ENCODE measurements at places on chromosomes 13 and 19.

DNA sequence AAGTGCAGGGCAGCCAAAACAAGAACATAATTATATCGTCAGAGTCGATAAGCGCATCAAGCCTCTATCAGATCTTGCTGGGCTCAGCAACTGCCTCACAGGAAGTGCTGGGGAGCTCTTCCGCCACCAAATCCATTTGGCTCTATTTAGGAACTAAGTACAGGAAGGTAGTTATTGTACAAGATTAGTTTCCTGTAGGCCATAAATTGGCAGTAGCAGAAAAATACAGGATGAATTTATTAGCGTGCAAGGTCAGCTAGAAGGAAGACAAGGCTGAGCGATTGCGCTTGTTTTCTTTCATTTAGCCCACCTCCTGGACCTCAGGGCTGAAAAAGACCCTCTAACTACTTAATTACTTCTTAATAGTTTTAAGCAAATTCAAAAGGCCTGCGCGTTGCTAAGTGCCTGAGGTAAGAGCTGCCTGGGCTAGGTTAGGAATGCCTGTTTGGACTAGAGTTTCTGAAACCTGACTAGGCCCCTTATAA lies 118.5 kb downstream of the IRS2 start:
- no peaks in the 10 kb centered on the region for H3K27me3 ChIP-seq
- no peak overlapping the region for H3K27ac ChIP-seq
- no peak overlapping the region for H3K4me3 ChIP-seq
- H3K36me3 ChIP-seq: no peaks in the 10 kb centered on the region
- DNase-seq: no peak
- no peaks in the 10 kb centered on the region for H3K4me1 ChIP-seq

DNA sequence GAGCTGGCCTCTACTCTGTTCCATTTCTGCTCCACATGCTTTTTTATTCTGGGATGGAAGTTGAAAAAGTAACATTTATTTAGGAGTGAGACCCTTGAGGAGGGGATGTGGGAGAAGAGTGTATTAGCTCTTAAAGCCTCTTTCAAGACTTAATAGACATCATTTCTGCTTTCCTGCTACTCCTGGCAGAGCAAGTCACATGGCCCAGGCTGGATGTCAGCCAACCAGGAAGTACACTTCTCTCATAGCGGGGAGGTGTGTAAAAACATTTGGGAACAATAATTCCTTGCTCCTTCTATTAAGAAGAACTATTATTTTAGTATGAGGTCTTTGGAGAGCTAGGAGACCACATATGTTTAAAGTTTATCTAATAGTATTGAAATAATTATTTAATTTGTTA lies 40.6 kb upstream of the FAM216B start:
- no peaks in the 10 kb centered on the region for H3K27me3 ChIP-seq
- peak; percentile 44 for DNase-seq
- H3K4me3 ChIP-seq: no peak overlapping the region
- no peak overlapping the region for H3K27ac ChIP-seq
- H3K4me1 ChIP-seq: no peaks in the 10 kb centered on the region

GRCh38 chr19:55255618-55256423 lies 3.0 kb downstream of the PPP6R1 start:
- H3K27ac ChIP-seq: peak overlapping the region; percentile 77
- peaks cover 40% of the 10 kb centered on the region for H3K4me1 ChIP-seq
- H3K36me3 ChIP-seq: no peaks in the 10 kb centered on the region

DNA sequence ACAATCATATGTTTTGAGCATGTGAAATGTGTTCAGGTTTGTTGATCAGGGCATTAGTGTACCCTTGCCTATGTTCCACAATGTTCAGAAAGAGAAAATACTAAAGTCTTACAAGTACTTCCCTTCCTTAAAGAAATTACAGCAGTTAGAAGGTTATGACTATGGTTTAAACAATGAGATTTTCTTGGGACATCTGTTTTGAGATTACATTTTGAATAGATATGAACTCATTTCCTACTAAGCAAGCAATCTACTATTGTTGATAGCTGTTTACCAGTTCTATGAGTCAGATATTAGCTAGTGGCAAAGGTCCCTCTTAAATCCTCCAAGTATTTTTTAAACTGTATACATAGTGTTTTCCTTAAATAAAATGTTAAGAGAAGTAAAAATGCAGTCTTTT lies 241.3 kb downstream of the DACH1 start:
- no peaks in the 10 kb centered on the region for H3K36me3 ChIP-seq
- no peaks in the 10 kb centered on the region for H3K4me1 ChIP-seq
- H3K27me3 ChIP-seq: no peaks in the 10 kb centered on the region
- H3K4me3 ChIP-seq: no peak overlapping the region
- DNase-seq: no peak
- peak overlapping the region; percentile 5 for H3K27ac ChIP-seq

DNA sequence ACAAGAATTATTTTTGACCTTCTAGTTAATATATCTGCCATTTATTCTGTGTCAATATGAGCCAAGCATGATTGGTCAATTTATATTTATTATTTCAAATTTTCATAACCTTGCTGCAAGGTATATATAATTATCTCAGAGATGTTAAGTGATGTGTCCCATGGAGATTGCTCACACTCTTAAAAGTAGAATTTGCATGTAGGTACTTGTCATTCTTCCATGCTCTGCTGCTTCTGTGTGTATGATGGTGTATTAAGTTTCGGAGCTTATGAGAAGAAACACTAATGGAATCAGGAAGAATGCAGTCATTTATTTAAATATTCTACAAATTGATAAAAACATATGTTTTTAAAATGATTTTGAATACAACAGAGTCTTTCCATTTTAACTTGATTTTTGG lies 586.8 kb upstream of the MIR17HG start:
- no peak for DNase-seq
- no peak overlapping the region for H3K4me3 ChIP-seq
- no peaks in the 10 kb centered on the region for H3K4me1 ChIP-seq
- no peaks in the 10 kb centered on the region for H3K36me3 ChIP-seq

GRCh38 chr13:109408591-109409382 lies 377.6 kb downstream of the IRS2 start:
- no peak overlapping the region for H3K4me3 ChIP-seq
- no peak overlapping the region for H3K27ac ChIP-seq

DNA sequence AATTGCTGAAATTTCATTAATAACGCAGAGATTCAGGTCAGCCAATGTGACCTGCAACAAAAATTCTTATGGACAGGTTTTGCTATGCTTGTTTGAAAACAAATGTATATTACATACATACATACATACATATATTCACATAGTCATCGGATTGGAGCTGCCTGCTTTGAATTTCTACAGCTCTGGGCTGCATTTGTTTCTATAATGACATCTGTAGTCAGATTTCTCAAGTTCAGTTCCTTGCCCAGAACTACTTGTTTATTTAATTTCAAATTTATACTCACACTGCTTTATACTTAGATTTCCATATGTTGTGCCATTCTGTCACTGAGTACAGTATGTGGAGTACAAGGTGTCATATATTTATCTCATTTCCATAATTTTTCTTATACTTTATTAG lies 2775.0 kb downstream of the PCDH9 start:
- H3K4me3 ChIP-seq: no peak overlapping the region
- H3K27me3 ChIP-seq: no peaks in the 10 kb centered on the region
- no peak overlapping the region for H3K27ac ChIP-seq
- H3K36me3 ChIP-seq: no peaks in the 10 kb centered on the region

GRCh38 chr13:26228096-26228495 lies 6.0 kb upstream of the RNF6 start:
- no peak overlapping the region for H3K4me3 ChIP-seq
- H3K36me3 ChIP-seq: no peaks in the 10 kb centered on the region
- H3K4me1 ChIP-seq: no peaks in the 10 kb centered on the region

DNA sequence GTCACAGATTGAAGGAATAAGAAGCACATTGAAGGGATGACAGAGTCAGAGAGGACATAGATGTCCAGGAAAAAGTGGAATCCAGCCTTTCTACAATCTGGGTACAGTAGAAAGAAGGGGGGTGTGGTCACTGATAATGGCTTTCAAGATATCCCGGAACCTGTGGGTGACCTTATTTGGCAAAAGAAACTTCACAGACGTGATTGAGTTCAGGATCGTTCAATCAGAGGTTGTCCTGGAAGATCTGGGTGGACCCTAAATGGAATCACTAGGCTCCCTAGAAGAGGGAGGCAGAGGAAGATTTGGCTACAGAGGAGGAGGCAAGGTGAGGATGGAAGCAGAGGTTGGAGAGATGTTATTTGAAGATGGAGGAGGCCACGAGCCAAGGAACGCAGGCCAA lies 13.0 kb upstream of the SYCN start:
- H3K27ac ChIP-seq: no peak overlapping the region
- peaks cover 17% of the 10 kb centered on the region for H3K27me3 ChIP-seq
- no peaks in the 10 kb centered on the region for H3K36me3 ChIP-seq
- H3K4me1 ChIP-seq: no peaks in the 10 kb centered on the region
- DNase-seq: no peak

GRCh38 chr19:49409441-49410029 lies 13.7 kb downstream of the PTH2 start:
- DNase-seq: no peak
- no peak overlapping the region for H3K4me3 ChIP-seq
- no peaks in the 10 kb centered on the region for H3K36me3 ChIP-seq
- no peaks in the 10 kb centered on the region for H3K4me1 ChIP-seq
- peaks cover 5% of the 10 kb centered on the region for H3K27me3 ChIP-seq
- no peak overlapping the region for H3K27ac ChIP-seq

DNA sequence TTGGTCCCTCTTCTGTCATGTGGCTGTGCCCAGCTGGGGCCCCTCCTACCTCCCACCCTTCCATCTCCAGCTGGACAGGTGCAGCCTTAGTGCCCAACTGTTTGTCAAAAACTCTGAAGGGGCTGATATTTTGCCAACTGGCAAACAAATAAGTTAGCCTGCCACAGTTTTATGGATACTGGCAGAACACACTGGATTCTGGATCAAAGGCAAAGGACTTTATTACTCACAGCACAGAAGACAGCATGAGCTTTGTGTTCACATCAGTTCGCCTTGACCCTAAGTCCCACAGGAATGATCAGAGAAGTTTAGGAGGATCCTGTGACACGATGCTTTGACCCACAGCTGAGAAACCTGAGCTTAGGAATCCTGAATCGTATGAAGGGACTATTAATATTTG lies 16.4 kb downstream of the KLK2 start:
- H3K4me1 ChIP-seq: peaks cover 3% of the 10 kb centered on the region
- H3K36me3 ChIP-seq: no peaks in the 10 kb centered on the region
- no peak overlapping the region for H3K4me3 ChIP-seq

DNA sequence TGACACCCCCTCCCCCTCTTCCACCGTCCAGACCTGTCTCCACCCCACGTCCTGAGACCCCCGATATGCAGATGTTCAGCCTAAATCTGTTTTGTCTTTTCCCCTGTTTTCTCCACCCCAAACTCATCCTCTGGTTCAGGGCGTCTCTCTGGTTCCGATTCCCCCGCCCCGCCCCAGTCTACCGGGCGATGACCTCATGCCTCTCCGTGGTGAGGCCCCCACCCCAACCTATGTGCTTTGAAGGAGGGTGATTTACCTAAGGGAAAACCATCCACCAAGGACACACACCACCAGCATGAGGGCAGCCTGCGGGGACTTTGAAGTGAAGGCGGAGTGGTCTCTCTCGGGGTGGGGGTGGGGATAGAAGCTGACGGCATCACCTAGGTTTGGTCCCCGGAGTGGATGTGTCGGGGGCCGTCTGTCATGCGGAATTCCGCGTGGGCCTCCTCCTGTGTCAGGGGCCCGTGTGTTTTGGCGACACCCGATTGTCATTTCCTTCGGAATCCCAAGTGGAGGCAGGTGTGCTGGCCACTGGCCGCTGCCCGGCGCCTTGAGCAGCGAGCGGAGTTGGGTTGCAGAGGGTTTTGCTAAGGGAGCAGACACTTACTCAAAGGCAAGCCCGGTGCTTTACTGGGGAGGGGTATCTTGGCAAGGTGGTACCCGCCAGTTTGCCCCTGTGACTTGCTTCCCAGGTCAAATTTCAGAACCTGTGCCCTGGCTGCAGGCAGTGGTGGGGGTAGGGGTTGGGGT lies 1.4 kb downstream of the FZR1 start:
- H3K4me1 ChIP-seq: peaks cover 23% of the 10 kb centered on the region
- no peaks in the 10 kb centered on the region for H3K36me3 ChIP-seq
